ENCODE measurements at places on chromosomes 7 and 10.
A peak's percentile ranks its signal among the peaks of the same experiment; 100 is the strongest.

DNA sequence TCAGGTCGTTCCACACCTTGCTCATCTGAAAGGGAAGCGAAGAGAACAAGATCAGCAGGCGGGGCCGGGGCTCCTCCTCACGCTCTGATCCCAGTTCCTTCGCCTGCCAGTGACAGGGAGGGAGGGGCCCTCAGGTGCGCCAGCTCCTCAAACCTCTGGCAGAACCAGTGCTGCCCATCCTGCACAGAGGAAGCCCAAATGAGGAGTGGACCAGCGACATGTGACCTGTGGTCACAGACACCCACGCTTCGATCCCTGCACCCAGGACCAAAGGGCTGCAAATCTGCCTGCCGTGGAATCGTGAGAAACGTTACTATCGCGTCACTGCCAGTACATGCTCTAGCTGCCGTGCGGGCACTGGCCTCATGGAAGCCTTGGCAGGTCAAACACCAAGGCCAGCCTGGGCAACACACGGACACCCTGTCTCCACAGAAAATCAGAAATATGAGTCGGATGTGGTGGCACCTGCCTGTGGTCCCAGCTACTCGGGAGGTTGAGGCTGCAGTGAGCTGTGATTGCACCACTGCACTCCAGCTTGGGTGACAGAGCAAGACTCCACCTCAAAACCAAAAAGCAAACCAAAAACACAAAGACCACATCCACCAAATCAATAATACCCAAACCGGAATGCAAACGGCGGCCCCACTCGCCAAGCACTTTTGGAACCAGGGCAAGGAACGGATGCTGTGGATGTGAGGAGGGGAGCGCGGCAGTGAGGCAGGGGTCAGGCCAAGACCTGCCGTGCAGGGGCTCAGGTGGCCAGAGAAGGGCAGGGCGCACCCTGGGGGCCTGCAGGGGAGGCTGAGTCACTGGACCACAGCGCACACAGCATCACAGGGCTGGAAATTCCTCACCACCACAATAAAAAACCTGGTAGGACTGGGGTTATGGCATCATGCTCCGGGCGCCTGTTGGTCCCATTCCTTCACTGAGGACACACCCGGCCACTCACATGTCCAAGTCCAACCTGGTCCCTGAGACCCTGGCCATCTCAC lies 13.4 kb downstream of the NUDT1 start:
- DNase-seq, result no peak

GRCh38 chr7:92761391-92762097 lies 74.8 kb downstream of the CDK6 start:
- DNase-seq, result no peak

GRCh38 chr7:96359876-96360275 lies 38.0 kb upstream of the SLC25A13 start:
- no peak for DNase-seq

DNA sequence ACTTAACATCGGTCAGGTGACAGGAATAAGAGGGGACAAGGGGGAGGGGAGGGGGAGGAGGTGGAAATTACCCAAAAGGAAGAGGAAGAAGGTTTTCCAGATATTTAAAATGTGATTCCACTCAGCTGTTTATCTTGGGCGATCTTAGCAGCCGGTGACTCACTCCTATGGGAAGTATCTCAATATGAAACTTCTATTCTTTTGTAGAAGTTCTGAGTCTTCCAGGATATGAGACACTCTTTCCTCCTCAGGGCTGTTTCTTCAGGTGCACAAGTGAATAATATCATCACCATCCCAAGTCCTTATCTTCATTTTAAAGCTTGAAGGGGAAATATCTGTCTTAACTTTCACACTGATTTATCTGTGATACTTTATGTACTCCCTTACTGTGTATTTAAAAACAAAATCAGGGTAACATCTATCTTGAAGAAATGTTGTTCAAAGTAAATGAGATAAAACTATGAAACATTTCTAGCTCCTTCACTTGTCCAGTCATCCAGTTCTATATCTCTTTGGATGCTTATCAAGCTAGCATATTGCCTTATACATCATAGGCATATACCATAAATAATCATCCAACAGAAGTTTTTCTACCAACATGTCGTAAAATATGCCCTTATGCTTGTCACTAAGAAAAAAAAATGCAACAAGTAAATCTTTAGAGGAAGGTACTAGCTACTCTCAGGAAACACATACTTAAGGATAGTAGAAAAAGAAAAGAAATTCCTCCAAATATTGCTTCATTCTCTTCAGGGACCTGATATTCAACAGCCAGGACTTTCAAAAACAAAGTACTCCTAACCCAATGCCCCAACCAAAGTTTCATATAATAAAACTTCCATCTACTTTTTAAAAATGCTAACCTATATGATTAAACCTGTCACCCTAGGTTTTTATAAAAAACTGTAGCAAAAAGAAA lies 13.7 kb downstream of the DOCK4 start:
- no peak for DNase-seq

GRCh38 chr10:126387931-126388911 lies at the start of gene ADAM12:
Gene ADAM12 (minus strand): TSS chr10:126388477. CDS start chr10:126388145, 332 bp downstream.
- peak; percentile 83 for DNase-seq

DNA sequence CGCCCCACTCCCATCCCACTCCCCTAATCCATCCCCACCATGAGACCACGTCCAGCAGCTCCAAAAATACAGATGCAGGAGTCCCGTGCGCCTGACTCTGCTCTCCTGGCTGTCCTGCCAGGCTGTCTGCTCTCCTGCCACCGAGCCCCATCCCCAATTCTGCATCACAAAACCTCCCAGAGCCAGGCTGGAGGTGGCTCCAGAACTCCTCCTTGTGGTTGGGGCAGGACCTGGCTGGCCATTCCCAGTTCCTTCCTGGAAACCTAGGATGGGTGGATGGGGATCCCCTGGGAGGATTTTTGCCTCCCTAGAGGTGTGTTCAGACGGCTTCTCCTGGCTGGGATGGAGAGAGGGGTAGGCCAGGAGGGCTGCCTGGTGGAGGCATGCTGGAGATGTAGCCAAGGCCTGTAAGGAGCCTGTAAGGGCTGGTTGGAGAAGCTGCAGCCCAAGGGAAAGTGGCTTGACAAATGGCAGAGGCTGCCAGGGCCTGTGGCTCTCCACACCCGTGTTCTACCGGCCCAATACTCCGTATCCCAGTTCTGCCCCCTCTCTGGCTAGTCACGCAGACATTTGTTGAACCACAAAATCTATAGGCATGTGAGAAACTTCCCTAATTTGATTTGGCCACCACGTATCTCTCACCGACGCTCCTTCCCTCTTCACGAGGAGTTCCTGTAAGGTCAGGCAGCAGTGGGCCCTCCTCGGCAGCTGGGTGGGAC lies 99.3 kb downstream of the ARHGAP22 start:
- DNase-seq, result no peak

- no peak for DNase-seq
Measured at GRCh38 chr7:143013893-143014292, 13.0 kb downstream of the OR9A2 start.

DNA sequence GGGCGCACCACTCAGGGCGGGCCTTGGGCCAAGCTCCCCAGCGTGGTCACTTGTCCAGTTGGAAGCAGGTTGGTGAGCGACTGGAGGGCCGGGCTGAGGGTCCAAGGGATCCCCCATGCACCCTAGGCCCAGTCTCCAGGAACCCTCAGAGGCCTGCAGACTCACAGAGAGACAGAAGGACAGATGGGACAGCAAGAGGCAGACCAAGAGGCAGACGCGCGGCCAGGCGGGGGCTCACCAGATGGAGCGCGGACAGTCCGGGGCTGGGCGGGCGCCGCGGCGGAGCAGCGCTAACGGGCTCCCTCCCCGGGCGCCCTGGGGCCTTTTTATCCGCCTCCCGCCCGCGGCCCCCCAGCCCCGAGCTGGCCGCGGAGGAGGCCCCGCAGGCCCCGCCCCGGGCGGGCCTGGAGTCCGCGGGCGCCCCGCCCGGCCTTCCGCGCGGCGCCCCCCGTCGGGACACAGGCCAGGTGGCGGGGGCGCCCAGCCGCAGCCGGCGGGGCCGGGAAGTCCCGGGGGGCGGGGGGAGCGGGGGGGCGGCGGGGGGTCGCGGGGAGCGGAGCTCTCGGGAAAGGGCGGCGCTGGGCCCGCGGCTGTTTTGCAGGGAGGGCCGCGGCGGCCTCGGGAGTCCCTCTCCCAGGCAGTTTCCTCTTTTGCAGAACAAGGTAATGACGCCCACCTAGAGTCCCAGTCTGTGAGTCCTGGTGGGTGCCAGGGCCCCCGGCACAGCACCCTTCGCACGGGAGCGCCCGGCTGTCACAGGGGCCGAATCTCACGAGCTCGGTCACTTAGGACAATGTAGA lies at the start of gene LOXL4:
TSS of gene LOXL4 (minus strand) at position 301 of the 800 bp plus-strand sequence. CDS start 5,175 bp downstream, outside the sequence.
- peak; percentile 75 for DNase-seq

DNA sequence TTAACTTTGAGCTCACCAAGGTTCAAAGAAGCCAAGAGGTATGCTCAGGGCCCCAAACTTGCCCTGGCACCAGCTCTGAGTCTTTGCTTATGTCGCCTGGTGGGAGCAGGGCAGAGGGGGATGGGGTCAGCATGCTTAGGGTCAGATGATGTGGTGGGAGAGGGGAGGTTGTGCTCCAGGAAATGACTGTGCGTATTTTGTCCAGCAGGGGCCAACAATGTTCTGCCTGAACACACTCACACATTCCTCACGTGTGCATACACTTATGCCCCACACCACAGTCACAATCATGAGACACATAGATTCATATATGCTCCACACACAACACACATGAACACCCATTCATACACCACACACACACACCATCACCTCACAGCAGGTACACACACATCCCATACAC lies 4.4 kb upstream of the RAMP3 start:
- peak; percentile 31 for DNase-seq

DNA sequence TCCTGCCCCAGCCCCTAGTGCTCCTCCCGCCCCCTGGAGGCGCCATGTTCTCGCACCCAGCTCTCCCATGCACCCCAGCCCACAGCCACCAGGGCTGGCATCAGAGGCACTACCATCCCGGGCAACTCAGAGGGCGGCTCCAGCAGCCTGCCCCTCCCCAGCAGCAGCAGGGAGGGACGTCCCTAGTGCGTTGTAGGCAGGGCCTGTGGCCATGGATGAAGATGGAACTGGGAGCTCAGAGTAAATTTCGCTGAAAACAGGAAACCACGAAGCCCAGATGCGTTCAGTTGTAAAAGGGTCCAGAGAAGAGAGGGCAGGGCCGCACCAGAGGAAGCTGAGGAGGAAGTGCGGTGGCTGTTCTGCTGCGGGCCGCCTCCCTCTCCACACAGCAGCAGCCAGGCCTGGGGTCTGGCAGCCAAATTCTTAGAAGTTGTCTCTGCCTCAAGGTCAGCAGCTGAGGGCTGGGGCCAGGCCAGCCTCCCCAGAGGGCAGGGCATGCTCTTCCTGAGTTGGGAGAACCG lies 24.6 kb downstream of the VSIR start:
- no peak for DNase-seq

- DNase-seq, result peak; percentile 73
Measured at GRCh38 chr7:8261711-8262695, at the start of gene ICA1. Gene ICA1 (minus strand): TSS chr7:8262167. CDS start chr7:8235926, 26,241 bp downstream.
